ENCODE measurements at places on chromosomes 7 and 10. TPM values are rescaled to one million over a fixed set of nuclear protein-coding genes. Genes with fewer than 3 reads are reported as not detected.

- no peak for DNase-seq
Measured at GRCh38 chr7:117837841-117838240, 35.4 kb downstream of the CTTNBP2 start.

- DNase-seq, result no peak
Measured at GRCh38 chr7:134919240-134919641, 67.1 kb upstream of the AGBL3 start.

- no peak for DNase-seq
Measured at GRCh38 chr7:92485974-92486373, 8.2 kb upstream of the ERVW-1 start.

GRCh38 chr7:71239586-71240268 is 107.8 kb downstream of the GALNT17 start:
- DNase-seq, result no peak

GRCh38 chr10:128077155-128077875 is 48.9 kb downstream of the MKI67 start:
- no peak for DNase-seq

DNA sequence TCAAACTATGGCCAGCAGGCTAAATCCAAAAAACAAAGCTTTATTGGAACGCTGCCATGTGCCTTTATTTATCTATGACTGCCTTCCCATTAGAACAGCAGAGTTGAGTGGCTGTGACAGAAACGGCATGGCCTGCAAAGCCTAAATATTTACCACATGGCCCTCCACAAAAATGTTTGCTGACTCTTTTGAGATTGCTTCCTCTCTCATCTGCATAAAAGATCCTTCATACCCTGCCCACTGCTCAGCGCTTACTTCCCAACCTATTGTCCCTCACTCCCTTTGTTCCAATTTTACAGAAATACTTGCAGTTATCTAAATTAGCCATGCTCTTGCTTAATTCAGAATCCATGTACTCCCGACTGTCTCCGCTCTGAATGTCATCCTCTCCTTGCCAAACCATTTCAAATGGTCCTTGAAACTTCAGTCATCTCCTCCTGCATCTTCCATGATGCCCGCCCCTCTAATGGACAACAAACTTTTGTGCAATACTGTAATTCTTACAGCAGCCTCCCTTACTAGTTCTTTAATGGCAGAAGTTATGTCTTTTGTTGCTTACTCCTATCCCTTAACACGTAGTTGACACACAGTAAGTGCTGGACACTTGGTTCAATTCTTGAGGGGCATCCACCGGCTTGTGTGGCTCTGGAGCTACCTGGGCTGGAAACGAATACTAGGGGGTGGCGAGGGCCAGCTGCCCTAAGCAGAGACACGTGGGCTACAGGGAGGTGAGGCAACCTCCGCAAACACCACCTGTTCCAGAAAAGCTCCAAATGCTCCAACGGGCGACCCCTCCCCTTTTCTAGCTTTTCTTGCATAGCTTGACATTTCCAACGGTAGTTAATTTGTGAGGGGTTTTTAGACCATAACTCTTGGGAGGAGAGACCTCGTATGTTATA is 832 bp downstream of the XRCC2 start:
- no peak for DNase-seq

DNA sequence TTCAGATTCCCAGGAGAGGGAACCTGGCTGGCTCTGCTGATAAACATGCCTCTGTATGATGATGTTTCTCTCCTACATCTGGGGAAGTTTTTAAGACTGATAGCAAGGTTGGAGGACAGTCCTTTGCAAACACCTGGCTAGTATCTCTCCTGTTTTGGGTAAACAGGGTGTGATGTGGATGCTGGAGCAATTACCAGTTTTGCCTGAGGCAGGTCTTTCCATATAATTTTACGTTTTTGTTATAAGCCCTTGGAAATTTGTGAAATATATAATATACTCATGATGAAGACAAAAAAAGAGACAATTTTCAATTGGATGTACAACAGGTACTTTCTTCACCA is 138.6 kb downstream of the ADAM22 start:
- DNase-seq, result no peak

- DNase-seq, result no peak
Measured at GRCh38 chr10:88152728-88153133, 289.3 kb downstream of the PTEN start.

- no peak for DNase-seq
Measured at GRCh38 chr7:73699370-73700068, 16.1 kb downstream of the BUD23 start.

DNA sequence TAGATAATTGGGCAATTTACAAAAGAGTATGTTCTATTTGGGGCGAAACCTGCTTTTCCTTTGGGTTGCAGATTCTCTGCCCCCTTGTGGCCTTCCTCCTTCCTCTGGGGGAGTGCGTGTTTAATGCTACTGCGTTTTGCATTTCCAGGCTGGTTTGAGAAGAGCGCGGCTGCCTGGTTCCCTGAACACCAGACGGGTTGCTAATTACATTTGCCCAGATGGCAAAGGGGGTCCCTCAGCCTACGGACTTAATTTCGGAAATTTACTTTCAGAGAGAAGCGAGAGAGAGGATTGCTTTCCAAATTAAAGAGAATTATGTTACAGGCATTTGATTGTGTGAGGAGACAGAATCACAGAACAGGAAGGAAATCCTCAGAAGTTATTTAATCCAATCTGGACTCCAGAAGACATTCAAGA is 91.9 kb upstream of the JAZF1 start:
- no peak for DNase-seq

GRCh38 chr7:107955394-107955793 is 47.6 kb downstream of the LAMB1 start:
- DNase-seq, result no peak

DNA sequence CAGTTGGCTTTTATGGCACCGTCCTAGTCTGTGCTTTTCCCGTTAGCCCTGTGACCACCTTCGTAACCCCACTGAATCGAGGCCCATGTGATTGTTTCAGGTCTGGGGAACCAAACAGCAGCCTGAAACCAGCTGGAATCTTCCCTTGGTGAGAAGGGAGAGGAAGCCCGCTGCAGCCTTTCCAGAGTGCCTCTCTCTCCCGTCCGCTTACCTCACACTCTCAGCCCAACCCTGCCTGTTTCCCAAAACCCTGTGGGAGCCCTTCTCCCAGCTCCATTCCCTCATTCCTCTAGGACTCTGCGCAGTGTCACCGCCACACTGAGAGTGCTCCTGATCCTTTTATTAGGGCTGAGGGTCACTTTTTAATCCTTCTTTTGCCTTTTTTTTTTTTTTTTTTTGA is 139.6 kb downstream of the WDR37 start:
- no peak for DNase-seq

Gene SLC37A3
- 9.1 TPM for total RNA-seq

Gene BRAT1
- total RNA-seq, result 12.1 TPM

Gene INA
- total RNA-seq, result not detected

Gene NOD1
- total RNA-seq, result 3.3 TPM

Measured in psoas muscle (tissue), 8 donors.